Stimulated activated CD8-positive, alpha-beta memory T cell treated with anti-CD3 and anti-CD28 coated beads, Interleukin-12 subunit alpha, Interleukin-12 subunit beta, amount 100 ng/mL, for 4 hours (primary cell): ENCODE measurements at places on chromosomes 4 and X.

DNA sequence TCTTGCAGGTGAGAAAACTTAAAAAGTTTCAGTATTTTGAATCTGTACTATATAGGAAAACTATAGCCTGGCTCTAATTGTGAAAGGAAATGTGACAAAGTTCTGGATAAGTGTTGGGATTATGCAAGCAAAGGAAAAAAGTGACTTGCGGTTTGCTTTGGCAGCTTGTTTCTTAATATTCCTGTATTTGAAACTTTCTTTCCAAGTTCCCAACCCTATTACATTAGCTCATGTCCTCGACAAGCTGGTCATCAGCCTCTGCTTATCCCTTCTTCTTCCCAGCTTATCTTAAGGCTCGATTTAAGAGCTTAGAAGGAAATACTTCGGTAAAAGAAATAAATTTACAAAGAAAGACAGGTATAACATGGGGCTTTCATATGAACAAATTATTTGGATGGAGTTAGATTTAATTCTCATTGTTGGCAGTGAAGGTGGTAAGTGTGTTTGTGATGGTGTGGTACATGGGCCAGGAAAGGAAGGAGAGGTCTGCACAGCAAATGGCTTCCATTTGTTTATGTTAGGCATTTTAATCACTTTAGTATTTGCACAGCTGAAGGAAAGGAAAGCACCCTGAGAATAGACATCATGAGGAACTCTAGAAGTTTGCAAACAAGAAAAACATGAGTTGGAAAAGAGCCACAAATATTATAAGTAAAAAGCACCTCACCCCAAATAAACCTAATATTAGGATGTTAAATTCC, 5.1 kb upstream of the MYOZ2 start:
- DNase-seq = no peak

DNA sequence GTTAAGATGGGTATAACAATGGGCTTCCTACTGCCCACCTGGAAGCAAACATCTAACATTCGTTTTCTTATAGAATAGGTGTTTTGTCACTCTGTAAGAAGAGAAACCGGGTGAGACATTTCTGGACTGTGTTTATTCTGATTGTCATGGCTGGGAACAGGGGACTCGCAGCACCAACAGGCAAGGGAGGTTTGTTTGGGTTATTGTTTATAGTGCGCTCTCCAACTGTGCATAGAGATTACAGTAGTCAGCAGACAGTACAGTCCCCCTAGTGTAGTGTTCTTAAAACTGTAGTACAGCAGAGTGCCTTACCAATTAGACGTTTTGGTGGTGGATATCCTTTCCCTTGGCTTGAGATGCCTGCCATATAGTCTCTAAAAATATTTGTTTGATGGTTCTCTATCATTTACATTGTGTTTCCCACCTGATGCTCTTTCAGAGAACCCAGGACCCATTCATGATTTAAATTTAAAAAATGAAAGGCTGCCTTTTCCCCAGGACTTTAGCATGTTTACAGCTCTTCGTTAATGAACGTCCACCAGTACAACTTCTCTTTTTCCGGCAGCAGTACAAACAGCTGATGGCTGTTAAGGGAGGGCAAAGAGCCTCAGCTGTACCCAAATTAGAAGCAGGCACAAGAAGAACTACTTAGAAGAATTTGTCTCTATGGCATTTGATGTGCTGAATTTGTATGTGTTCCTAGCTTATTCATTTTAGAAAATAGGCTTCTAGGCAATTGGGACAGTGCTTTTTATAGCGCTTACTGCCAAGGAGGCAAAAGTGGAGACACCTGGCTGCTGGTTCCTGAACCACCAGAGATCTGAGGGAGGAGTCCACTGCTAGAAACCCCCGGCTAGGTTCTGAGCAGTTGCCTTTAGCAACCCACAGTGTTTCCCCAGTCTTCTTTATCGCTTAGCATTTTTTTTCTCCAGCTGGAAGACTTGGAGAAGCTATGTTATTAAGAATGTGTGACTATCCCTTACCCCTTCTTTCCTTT, 1.0 kb upstream of the RNF150 start:
- DNase-seq = no peak

DNA sequence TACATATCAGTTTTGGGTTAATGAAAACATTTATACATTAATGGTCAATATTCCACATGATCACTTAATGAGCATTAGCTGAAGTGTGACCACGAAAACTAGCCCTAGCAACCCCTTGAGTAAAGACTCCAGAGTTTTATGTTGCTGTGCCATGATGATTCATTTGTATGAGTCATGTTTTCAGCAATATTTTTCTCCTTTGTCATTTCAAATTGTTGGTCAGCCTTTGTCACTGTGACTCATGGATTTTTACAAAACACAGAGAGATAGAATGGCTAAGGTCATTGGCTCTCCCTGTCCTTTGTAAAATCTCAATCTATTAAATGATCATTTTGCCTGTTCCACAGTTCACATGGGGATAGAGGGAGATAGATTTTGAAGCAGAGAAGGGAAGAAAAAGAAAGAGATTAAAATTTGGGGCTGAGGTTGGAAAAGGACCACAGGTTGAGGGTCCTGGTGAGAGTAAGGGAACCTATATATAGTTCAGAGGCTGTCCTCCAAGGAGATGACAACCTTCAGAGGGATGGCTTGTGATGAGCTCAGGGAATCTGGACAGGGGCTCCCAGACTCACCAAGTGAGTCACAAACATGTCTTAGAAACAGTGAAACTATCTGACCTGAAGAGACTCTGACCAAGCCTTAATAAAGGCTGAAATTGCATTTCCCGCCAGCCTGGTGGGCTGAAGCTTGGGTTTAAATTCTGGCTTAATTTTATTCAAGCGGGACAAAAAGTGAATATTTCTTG, 25.6 kb downstream of the NR0B1 start:
- no peak for DNase-seq

DNA sequence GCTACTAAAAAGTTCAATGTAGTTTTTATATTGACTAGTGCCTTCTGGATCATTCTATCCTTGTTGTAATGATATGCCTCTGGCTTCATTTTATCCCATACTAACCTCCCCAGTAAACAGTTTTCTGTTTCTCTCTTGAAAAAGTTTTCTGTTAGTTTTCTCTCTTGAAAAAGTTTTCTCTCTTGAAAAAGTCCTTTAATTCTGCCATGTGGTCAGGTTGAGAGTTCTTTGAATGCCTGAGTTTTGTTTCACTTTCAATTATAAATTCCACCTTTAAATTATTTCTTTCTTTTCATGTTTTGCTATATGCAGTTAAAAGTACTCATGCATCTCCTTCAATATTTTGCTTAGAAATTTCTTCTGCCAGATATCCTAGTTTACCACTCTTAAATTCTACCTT, 1139.6 kb downstream of the STPG2 start:
- DNase-seq = no peak

GRCh38 chrX:130174045-130174704, 2.4 kb downstream of the RAB33A start:
- DNase-seq = no peak

DNA sequence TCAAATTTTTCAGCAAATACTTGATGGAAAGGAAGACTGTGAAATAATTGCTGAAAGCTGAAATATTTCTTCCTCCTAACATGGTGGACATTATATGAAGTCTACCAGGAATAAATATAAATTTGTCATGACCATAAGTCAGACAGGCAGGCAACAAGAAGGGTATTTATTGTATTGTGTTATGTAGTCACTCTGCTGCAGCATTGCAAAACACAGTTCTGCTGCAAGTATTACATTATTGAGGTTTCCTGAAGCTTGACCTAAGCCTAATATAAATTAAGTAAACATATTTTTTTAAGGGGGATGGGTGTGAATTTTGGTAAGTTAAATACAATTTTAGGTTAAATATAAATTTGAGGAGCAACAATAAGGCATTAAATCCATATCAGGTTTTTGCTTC, 60.2 kb upstream of the MAOA start:
- no peak for DNase-seq

DNA sequence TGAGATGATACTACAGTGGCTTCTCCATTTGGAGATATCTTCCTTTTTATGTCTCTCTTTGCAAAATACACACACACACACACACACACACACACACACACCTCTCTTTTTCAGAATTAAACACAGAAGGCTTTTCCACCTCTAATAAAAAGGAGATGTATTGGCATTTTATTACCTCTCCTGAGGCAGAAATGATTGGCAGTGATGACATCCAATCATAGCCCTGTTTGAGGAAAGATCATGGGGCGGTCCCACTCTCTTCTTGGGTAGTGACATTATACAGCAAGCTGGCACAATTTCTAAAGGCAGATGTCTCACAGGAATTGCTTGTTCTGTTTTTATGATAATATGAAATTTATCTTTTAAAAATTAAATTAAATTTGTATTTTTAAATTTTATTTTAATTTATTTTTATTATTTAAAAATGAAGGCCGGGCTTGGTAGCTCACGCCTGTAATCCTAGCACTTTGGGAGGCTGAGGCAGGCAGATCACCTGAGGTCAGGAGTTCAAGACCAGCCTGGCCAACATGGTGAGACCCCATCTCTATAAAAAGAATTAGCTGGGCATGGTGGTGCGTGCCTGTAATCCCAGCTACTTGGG, 15.6 kb downstream of the CHRNA9 start:
- no peak for DNase-seq

GRCh38 chr4:99317354-99317753, 3.8 kb downstream of the ADH1B start:
- DNase-seq = no peak
